ENCODE measurements at places on chromosomes 16 and 17.

DNA sequence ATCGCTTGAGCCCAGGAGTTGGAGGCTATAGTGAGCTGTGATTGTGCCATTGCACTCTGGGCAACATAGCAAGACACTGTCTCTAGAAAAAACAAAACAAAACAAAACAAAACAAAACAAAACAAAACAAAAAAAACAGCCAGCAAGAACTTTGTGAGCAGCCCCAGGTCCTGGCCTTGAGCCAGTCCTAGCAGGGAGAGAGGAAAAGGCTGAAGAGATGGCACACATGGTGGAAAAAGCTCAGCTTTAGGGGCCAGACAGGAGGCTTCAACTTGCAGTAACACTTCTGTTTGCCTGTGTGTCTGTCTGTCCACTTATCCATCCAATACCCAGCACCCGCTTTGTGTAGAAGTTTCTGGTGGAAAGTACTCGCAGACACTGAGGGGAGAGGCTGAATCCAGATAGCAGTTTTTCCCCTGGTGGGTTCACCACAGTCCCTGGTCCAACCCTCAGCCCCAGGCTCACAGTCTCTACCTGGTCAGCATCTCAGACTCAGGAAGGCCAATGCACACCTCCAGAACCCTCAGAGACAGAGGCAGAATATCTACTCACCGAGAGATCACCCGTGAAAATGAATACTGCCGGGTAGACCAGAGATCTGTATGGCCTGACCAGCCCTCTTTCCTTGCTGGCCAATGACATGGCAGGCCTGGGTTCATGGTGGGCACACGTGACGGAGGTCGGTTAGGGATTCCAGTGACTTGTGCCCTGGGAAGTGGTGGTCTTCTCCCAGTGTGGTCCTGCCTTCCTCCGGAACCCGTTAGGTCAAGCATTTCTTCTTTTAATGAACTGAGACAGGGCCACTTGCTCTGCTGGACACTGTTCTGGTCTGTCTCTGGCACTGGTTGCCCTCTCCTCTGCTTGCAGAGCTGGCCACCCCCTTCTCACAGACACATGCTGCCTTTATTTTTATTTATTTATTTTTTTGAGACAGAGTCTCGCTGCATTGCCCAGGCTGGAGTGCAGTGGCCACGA, 79.5 kb upstream of the DNAJA2 start:
- no peak for DNase-seq

DNA sequence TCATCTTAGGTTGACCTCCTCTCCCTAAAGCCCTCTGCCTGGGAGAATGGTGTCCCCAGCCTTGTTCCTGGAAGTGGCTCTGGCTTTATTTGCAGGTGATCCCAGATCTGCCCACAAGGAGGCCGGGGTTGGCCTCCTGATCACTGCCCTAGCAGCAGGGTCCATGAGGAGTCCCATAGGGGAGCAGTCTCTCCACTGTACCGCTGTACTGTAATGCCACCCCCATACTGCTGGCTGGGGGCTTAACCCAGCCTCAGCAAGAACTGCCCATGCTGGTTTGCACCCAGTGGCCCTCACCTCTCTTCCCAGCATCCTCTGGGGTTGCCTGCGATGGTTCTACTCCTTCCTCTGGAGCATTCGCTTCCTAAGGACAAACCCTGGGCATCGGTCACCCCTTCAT, 39.1 kb downstream of the PSME3IP1 start:
- DNase-seq, result peak; percentile 19

DNA sequence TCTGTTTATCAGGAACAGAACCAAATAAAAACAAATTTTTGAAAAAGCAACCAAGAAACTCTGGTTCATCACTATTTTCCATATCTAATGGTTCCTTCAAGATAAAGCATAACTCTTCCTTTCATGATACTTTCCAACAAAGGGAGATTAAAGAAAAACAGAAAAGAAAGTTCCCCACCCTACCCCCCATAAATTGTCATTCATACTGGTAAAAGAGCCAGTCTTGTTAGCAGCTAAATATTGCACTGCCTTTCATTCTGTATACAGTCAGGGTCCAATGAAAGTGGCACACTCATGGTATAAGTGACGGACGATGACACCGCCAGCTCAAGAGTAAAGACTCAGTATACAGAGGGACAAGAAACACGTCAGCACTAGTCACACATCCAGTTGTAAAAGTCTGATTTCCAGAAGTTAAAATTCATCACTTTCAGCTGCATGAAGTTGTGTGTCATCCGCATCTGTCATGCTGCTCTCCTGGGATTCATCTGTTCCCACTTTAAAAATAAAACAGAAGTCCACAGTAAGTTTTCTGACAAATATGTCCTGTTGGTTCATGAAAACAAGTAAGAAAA, 68.5 kb downstream of the CDC27 start:
- DNase-seq, result peak; percentile 81

- peak; percentile 62 for DNase-seq
Measured at GRCh38 chr17:35731239-35731916, at the start of gene RASL10B. RASL10B (plus strand) TSS chr17:35731639; CDS start chr17:35735185, 3,546 bp downstream.

DNA sequence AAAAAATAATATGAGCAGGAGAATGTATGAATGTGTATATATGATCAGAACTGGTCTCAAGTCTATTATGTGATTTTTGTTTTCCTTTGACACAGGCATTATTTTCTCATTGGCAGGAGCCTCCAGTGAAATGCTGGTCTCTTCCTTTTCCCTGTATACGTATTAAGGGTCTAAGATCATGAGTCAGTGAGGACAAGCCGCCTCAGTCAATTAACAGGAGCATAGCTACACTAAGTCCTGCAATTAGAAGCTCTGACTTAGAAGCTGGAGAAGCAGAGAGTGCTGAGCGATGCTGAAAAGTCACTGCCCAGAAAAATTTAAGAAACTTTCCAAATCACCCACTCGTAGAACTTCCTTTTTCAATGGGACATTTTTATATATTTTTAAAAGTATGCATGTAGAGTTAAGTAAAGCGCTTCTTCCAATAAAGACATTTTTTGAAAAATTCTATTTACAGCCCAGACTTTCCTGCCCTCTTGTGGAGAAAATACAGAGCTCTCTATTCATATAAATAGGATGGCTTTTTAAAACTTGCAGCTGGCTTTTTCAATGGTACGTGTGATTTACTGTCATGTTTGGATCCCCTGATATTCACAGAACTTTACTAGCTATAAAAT, 70.2 kb upstream of the PSMD7 start:
- peak; percentile 7 for DNase-seq

DNA sequence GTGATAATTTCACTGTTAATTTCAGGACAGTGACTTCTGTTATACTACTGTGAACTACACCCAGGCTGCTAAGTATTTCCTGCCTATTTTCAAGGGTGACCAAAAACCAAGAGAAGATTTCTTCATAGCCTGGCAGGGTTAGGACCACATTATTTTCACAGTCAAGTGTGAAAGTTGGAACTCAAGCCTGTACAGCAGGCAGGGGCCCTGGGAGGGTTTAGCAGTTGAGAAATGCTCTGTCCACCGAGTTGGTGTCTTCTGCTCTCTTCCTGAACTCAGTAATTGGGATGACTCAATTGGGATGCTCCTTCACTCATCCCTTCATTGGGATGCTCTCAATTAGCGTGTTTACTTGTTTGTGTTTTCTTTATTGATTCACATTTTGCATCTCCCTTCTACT, 347.3 kb upstream of the CDH11 start:
- no peak for DNase-seq

- DNase-seq, result no peak
Measured at GRCh38 chr17:64777415-64778239, 115.5 kb upstream of the SMURF2 start.

GRCh38 chr17:69246726-69247375, 18.2 kb upstream of the ABCA10 start:
- peak; percentile 51 for DNase-seq

DNA sequence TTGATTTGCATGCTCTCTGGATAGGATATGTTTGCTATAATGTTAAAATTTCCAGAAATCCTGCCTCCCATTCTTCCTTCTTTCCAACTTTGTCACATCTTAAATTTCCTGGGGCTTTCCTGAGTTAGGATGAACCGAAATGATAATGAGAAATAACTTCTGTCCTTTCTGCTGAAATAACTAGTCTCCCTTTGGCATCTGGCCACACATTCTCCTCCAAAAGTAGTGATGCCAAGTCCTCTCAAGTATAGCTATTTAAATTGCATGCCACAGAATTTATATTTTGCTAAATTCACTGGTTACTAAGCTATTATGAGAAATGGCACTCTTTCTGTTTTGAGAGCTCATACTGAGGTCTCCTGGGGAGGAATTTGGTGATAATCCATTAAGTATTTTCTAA, 30.6 kb downstream of the FAM20A start:
- no peak for DNase-seq

- DNase-seq, result peak; percentile 94
Measured at GRCh38 chr17:12386225-12386624, 279.5 kb upstream of the MYOCD start.

DNA sequence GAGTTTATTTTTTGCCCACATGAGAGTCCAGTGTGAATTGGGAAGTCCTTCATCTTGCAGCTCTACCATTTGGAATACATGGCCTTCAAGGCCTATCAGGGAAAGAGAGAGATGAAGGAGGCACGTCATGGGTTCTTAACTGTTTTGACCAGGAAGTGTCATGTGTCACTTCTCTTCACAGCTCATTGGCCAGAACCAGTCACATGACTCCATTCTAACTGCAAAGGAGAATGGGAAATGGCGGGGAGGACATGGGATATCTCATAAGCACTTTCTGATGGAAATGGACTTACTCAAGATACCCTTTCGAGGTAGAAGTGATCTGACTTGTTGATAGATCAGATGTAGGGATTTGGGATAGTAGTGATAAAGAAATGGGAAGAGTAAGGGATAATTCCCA, 57.9 kb upstream of the CES5A start:
- DNase-seq, result no peak

- DNase-seq, result no peak
Measured at GRCh38 chr16:70157105-70157476, 16.5 kb upstream of the CLEC18C start.

DNA sequence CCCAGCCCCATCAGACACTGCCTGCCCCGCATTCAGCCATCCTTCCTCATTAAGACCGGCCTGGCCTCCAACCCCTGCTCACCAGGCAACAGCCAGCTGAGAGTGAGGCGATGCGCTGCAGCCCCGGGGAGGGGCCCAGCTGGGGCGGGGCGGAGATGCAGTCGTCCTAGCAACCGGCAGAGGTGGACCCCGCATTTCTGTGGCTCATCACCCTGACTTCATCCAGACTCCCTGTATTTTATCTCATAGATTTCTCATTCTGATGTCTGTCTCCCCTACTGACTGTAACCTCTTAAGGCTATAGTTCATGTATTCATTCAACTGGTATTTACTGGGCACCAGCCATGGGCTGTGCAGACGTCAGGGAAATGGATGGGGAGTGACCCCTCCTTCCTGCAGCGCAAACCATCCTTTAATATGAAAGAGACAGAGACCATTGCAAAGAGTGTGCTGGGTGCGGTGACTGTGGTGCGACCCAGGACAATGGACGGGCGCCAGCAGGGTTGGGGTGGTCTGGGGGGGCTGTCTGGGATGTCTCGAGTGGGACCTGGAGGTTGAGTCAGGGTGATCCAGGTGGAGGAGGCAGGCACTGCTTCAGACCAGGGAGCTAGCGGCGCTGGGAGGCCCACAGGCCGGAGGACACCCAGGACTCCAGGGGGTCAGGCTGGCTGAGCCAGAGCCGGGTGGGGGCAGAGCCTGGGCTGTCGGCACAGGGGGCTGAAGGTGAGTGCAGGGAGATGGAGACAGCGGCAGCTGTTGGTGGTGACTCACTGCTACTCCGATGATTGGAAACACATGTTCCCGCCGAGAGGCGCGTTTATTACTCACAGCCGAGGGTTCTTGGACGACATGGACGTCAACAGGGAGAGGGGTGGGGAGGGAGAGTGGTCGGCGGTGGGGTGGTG, 10.5 kb upstream of the TIMP2 start:
- peak; percentile 98 for DNase-seq

GRCh38 chr17:60139438-60140285, 10.1 kb upstream of the CA4 start:
- peak; percentile 69 for DNase-seq

GRCh38 chr17:29633886-29634285, 11.2 kb upstream of the CORO6 start:
- no peak for DNase-seq

- DNase-seq, result no peak
Measured at GRCh38 chr17:32518646-32519227, 31.9 kb downstream of the CDK5R1 start.

DNA sequence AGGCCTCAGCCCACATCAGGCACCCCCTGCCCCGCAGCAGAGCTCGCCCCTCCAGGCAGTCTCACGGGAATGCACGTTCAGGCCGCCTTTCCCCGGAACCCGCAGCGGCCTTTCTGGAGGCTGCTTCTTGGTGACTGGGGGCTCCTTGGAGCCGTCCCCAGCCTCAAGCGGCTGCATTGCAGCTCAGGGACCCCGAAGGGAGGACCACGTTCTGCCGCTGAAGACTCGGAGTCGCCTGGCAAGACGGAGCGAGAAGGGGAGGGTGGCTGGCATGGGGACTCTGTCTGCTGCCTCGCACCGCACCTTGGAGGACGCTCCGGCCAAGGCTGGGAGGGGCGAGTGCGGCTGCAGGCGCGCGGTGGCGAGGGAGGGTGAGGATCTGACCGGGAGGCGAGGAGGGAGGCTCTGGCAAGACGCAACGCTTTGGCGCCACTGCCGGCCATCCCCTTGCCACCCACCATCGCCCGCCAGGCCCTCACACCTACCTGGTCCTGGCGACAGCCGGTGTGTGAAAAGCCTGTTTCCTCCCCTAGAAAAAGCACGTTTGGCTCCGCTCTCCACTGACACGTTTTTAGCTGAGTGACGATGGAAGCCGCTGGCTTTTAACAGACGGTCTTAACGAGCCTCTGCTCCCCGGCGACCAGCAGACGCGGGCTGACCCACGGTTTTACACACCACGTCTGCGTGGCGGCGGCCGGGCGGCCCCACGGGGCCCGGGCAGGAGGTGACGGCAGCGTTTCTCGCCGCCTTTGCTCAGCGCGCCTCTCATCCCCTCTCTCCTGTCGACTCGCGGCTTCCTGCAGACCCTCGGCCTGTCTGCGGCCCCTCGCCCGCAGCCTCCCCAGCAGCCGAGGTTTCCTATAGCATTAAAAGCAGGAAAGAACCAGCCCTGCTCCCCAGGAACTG, 16.7 kb upstream of the GNG13 start:
- no peak for DNase-seq

DNA sequence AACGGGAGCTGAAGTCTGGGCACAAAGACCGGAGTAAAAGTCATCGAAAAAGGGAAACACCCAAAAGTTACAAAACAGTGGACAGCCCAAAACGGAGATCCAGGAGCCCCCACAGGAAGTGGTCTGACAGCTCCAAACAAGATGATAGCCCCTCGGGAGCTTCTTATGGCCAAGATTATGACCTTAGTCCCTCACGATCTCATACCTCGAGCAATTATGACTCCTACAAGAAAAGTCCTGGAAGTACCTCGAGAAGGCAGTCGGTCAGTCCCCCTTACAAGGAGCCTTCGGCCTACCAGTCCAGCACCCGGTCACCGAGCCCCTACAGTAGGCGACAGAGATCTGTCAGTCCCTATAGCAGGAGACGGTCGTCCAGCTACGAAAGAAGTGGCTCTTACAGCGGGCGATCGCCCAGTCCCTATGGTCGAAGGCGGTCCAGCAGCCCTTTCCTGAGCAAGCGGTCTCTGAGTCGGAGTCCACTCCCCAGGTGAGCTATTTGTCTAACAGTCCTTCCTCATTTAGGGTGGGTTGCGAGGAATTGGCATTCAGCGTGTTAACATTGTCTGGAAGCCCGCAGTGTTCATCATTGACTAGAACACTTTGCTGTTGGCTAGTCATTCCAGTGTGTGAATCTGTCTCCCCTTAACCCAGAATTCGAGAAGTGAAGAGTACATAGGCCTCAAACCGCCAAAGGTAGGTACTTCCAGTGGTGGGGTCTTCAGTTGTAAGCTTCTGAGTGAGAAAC, 1.5 kb downstream of the CDK12 start:
- DNase-seq, result peak; percentile 25

GRCh38 chr16:65377195-65377594, 255.3 kb upstream of the CDH11 start:
- DNase-seq, result peak; percentile 67
